ENCODE measurements at places on chromosomes 1 and 21.

GRCh38 chr1:84634536-84635205 is 55.6 kb downstream of the SSX2IP start:
- DNase-seq = no peak

- no peak for DNase-seq
These were observed 270.6 kb upstream of the ZRANB2 start for GRCh38 chr1:71351438-71351837.

GRCh38 chr1:169024800-169025271 is 81.7 kb upstream of the ATP1B1 start:
- no peak for DNase-seq

DNA sequence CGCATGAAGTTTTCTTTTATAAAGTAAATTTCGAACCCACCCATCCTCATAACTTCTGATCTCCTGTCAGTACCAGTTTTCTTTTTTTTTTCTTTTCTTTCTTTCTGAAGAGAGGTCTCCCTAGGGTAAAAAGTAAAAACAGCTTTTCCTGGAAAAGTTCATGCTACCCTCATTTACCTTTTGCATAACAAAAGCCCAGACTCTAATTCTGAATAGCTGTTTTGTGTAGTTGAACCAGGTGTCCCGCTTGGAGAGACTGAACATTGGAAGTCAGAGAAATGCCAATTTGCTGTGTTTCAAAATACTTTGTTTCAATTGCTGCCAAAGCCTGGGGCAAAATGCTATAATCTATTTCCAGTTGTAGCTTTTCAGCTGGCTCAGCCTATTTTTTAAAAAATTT is 113.7 kb upstream of the RUNX1 start:
- no peak for DNase-seq

Measured in activated naive CD4-positive, alpha-beta T cell treated with anti-CD3 and anti-CD28 coated beads, Interleukin-2, amount 50 U/mL, for 16 hours (primary cell).